ENCODE measurements at places on chromosomes 11 and 22.

DNA sequence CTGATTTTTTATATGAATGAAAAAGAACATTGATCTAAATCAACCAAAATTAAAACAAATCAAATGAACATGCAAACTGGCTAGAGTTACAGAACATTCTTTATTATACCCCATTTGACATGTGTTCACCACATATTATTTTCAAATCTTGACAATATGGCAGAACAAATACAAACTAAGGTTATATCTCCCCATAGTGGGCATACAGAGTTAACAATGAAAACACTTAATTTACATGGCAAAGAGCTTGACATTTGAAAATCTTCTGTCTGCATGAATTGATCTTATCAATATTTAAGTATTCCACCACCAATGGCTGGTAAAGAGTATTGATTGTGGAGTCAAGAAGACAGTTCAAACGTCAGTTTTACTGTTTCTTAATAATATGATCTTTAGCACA, 197.9 kb upstream of the ANO3 start:
- no peak for DNase-seq

DNA sequence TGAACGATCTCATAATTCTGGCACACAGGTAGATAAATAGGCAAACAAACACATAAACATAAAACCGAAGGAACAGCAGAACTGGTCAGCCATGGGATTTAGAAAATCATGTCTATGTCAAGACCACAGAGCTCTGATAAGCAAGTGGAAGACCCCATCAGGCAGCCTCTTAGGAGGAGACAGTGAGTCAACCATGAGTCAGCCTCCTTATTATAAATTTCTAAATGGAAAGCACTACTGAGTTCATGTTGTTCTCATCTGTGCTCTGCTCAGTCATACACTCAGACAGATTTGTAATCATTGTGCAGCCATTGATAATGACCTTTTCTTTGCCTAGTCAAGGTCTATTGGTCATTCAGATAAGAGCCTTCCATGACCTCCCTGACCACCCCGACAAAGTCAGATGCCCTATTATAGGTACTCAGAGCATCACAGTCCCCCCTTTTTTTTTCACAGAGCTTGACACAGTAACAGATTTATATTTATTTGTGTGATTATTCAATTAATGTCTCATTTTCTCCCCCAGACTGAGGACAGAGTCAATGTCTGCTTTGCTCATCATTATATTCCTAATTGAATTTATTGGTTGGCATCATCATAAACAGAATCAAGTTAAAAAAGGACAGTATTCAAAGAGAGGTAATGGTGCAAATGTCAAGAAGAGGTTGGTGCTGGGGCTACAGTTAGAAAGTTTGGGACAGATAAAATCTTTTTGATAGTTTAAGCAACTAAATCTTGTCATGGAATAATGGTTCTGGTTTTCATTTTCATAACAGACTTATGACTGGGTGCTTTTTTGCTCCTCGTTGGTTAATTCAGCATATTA, 579.7 kb upstream of the CCDC90B start:
- DNase-seq = peak; percentile 9

DNA sequence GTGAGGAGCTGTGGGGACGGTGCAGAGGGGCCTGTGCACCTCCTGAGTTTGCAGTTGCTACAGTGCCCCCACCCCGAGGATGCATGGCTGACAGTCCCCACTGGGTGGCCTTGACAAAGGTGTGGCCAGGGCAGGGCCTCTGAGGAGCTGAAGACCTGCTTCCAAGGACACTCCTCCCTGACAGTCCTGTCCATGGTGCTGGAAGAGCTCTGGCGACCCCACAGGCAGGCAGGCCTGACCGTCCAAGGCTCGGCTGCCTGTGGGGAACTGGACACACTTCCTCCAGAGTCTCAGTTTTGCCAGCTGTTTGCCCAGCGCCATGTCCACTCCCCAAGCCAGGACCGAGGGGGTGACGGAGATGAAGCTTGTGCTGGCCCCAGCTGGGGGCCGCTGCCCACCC, 32.7 kb downstream of the BRSK2 start:
- DNase-seq = no peak

DNA sequence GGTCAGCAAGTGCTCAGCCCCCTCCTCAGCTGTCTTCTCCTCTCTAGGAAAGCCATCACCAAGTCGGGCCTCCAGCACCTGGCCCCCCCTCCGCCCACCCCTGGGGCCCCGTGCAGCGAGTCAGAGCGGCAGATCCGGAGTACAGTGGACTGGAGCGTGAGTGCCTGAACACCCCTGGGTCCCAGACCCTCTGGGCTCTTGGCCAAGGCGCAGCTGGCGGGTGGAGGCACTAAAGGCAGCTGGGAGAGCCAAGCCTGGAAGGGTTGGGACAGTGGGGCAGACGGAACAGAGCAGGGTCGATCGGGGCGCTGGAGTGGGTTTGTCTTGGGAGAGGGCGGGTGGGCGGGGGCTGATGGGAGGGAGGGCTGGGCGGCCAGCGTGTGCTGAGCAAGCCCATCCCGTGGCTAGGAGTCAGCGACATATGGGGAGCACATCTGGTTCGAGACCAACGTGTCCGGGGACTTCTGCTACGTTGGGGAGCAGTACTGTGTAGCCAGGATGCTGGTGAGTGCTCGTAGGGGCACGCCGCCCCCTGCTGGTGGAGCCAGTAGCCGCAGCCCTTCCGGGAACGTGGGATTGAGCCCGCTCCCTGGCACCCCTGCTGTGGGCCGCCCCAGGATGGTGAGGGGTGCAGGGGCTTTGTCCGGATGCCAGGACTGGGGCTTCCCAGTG, 14.1 kb upstream of the MDK start:
- DNase-seq = peak; percentile 57

DNA sequence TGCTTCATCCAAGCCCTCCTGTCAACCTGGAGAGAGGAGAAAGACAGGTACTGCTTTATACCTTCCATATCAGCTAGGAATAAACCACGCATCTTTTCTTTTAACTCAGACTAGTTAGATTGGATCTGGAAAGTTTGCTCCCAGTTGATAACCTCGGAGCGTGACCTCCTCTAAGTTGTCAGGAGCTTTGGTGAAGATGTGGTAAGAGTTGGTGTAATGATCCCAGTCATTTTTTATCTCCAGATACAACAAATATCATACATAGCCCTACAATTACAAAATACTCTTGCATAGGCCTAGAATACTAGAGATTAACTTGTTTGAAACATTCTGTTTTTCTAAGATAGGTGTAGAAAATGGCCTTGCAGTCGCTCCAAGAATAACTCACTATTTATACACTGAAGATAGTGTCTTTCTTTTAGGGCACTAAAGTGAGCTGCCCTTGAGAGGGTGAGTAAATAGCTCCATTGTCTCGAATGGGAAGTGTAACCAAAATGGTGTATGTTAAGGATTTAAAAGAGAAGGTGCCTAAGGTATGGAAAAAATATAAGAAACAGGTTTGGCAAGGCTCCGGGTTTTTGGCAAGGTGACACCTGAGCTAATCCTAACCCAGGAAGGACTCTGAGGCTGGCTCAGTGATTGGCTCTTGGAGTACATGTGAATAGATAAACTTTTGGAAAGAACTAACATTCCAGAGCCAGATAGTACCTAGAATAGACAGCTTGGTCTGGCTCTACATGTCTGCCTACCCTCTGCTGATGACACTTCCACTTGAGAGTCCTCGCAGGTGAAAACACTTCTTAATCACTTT, 59.4 kb downstream of the GLYATL1 start:
- DNase-seq = no peak

GRCh38 chr22:49618677-49618953, 209.1 kb downstream of the BRD1 start:
- no peak for DNase-seq

DNA sequence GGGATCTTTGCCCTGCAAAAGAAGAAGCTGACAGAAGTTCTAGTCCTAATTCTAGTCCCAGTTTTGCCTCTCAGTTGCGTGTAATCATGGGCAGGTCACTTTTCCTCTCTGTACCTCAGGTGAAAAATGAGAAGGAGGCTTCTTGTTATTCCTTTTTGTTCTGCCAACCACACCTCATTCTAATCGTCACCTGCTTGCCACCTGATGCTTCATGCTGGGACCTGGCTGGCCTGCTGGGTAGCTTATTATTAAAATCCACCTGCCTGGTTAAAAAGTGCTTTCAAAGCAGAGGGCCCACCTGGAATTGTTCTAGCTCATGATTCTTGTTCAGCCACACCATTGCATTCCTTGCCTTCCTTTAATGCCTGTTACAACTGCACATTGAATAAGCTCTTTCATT, 8.4 kb upstream of the ALG8 start:
- DNase-seq = no peak

GRCh38 chr11:35376613-35377012, 42.7 kb downstream of the SLC1A2 start:
- DNase-seq = no peak

GRCh38 chr11:77026743-77027142, 7.5 kb upstream of the B3GNT6 start:
- DNase-seq = no peak

- DNase-seq = no peak
Observed at GRCh38 chr22:29309332-29310064, 3.0 kb downstream of the GAS2L1 start.

DNA sequence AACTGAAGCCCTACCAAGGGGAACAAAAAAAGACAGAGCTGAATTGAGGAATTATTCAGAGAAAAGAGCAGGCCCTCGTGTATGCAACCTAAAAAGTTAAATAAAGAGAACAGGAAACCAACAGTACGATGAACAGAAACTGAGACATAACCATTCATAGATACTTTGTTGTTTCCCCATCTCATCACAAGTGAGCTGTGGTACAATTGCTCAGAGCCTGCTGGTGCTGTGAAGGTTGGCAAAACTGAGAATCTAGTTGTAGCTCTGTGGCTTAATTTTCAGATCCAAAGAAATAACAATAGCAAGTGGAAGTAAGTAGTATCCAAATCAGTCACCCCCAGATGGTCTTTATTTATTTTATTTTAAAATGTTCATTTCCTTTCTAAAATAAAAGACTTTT, 37.7 kb upstream of the BLID start:
- no peak for DNase-seq
